ENCODE measurements at places on chromosomes 6 and 20. TPM values are rescaled to one million over a fixed set of nuclear protein-coding genes. Genes with fewer than 3 reads are reported as not detected.

GRCh38 chr20:13101276-13101675 lies 92.5 kb downstream of the SPTLC3 start:
- no peak for DNase-seq

- no peak for DNase-seq
These were observed 31.3 kb downstream of the KCNK15 start for GRCh38 chr20:44776980-44777379.

- DNase-seq, result no peak
These were observed 84.6 kb downstream of the ANKS1A start for GRCh38 chr6:34973547-34974248.

DNA sequence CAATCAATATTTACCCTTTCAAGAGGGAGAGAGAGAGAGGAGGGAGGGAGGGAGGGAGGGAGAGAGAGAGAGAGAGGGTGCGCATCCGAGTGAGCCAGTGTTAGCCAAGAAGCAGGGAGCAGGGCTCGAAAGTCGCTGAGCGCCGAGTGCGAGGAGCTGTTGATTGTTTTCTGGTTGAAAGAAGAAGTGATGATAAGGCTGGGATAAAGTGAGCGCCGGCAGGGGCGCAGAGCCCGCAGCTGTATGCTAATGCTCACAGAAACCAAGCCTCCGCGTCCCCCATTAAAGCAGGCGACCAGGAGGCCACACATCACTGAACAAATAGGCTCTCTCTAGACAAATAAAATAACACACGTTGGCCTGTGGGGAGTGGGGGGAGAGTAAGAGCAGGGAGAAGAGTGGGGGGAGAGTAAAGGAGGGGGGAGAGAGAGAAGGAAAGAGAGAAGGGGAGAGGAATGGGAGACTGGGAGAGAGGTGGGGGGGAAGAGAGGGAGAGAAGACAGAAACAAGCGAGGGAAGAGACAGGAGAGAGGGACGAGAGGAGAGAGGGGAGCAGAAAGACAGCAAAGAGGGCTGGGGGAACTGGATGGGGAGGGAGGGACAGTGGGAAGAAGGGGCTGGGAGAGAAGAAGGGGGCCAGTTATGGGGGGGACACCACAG lies 5.0 kb upstream of the INSM1 start:
- no peak for DNase-seq

Gene FOXA2
- not detected for polyA plus RNA-seq

Gene CENPQ
- 7.5 TPM for polyA plus RNA-seq

Gene HEBP2
- 46.7 TPM for polyA plus RNA-seq
